SHP77 (cell line): ENCODE measurements at places on chromosomes 1 and 21.

GRCh38 chr21:35329940-35330660 lies 281.0 kb upstream of the RUNX1 start:
- no peak for DNase-seq

DNA sequence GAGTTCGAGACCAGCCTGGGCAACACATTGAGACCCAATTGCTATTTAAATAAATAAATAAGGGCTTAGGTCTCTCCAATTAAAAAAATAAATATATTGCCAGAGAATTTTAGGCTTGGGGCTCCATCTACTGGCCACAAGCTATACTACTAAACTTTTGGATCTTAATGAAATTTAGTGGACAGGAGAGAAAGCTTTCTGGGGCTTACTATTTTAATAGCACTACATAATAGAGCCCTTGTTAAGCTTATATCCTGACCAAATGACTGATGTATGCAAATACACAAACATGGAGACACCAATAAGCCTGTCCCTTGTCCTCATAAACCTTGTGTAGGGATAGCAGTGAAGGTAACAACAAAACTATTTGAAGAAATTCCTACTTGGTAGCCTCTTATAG lies 18.4 kb downstream of the CCT3 start:
- DNase-seq: no peak

GRCh38 chr21:44761011-44761729 lies 40.5 kb downstream of the UBE2G2 start:
- DNase-seq: peak; percentile 34

GRCh38 chr1:11056504-11056903 lies 3.3 kb downstream of the SRM start:
- no peak for DNase-seq

- DNase-seq: peak; percentile 14
These were observed 9.8 kb downstream of the COL8A2 start for GRCh38 chr1:36115200-36115669.

DNA sequence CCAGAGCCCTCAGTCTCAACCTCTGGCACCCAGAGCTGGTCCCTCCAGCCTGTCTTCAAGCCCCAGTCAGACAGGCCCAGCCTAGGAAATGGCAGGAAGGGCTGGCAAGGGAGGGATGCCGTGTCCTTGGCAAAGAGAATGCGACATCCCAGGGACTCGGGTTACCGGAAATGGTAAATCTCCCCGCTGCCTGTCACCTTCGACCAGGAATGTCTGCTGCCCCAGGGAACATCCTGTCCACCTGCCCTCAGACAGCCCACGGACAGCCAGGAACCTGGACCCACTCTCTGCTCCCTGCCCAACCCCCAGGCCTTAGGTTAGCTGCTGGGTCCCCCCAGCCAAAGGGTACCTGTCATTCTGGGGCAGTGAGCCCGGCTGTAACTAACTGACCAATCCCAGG lies 23.9 kb downstream of the HSPG2 start:
- DNase-seq: no peak

DNA sequence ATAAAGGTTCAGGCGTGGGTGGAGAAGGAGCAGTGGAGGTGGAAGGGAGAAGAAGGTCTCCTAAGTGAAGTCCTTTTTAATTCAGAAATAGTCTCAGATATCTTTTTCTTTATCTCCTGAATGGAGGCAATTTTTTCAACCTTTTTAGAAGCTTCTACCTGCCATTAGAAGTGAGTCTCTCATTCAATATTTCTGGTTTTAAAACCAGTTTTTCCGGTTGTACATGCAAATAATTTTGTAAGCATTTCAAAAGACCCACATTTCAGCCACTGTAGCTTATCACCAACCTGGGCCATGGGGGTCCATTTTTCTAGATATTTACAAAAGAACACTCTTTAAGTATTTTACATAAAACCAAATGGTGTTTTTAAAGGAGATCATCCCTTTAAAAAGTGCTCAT lies 1280.2 kb downstream of the NCAM2 start:
- no peak for DNase-seq

GRCh38 chr1:56357927-56358690 lies 221.3 kb downstream of the PLPP3 start:
- no peak for DNase-seq

DNA sequence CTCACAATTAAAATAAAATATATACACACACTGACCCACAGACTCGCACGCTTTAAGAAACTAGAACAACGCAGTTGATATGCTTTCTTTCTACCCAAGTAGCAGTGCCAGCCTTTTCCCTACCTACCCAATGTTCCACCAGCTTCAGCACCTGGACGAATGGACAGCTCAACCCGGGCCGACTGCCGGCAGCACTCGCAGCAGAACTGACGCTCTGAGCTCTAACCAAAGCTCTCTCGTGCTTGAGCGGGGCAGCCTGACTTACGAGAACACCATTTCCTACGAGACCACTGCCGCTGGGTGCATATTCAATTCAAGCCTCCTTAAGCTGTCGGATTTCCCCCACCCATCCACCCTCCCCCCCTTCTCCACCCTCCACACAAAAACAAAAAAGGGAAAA lies 127.4 kb upstream of the DPYD start:
- no peak for DNase-seq

DNA sequence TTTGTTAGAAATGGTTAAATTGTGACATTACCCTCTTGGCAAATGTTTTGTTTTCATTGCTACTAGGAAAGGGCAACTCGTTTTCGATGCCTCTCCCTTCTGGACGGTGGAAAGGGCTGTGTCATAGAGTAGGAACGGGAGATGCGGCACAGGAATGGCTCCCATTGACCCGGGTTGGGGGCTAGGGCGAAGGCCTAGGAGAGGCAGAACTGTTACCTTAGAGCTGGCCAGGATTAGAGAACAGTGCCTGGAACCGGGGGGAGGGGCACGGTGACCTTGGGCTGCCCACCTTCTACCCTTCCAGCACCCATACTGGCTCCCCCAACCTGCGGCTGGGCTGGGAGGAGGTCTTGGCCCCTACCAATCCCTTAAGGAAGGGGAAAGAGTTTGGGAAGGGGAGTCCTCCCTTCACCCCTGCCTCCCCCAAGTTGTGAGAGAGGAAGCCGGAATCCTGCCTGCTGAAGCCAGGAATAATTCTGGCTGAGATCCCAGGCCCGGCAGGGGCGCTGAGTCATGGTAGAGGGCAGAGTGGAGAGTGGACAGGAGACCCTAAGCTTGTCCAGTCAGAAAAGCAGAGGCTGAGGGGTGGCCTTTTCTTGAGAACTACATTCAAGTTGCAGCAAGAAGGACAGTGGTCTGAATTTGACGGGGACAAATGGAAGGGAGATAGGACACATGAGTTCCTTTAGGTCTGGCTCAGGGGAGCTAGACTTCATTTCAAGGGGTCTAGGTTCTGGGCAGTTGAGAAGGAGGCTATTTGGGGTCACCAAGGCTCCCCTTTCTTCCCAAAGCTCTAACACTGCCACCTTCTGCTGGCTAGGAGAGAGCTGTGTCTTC lies 8.2 kb downstream of the LMNA start:
- peak; percentile 79 for DNase-seq

GRCh38 chr1:245212221-245212710 lies 57.5 kb downstream of the KIF26B start:
- DNase-seq: no peak

DNA sequence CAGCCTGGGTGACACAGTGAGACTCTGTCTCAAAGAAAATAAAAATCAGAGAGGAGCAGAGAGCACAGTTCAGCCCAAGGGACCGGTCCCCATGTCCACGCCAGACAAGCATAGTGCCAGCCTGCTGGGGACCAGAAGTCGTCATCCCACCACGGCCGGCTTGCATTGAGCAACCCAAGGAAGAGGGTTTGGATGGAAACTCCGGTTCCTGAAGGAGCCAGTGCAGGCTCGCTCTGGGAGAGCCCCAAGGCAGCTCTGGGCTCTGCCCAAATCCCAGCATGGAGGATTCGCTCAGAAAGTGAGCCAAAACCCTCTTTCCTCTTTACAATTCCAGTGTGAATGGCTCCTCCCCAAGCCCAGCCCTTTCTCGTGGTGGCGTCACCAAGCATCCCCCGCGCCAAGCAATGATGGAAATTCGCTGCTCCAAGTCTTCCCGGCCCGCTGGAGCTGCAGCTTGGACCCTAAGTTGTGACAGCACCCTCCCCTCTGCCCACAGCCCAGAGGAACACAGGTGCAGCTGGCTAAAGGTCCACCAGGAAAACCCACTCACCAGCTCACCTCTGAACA lies 64.1 kb upstream of the SLC25A33 start:
- DNase-seq: no peak

DNA sequence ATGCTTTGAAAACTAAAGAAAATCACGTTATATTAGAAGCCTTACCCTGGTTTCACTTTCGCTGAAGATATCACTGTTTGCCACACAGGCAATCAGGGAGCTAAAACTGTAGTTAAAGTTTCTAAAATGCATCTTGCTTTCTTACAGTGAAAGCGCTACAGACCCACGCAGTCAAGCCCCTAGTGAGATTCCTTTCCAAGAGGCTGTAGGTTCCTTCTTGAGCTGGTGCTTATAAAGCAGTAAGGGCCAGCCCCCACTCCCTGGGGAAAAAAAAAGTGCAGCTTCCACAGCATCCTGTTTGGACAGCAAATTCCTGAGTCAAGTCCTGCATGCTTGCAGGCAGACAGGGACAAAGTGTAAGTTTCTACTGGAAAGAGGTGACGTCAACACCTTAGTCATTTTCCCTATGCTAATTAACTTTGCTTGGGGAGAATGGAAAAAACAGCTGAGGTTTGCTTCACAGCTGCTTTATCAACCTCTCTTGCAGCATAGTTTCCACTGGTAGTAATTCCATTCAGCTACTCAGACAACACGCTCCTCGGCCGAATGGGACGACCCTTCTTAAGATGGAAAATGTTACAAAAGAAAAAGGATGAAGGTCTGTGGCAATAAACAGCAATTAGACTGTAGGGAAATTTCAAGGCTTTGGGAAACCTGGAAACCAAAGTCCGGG lies 14.7 kb upstream of the KCNE1 start:
- DNase-seq: no peak

DNA sequence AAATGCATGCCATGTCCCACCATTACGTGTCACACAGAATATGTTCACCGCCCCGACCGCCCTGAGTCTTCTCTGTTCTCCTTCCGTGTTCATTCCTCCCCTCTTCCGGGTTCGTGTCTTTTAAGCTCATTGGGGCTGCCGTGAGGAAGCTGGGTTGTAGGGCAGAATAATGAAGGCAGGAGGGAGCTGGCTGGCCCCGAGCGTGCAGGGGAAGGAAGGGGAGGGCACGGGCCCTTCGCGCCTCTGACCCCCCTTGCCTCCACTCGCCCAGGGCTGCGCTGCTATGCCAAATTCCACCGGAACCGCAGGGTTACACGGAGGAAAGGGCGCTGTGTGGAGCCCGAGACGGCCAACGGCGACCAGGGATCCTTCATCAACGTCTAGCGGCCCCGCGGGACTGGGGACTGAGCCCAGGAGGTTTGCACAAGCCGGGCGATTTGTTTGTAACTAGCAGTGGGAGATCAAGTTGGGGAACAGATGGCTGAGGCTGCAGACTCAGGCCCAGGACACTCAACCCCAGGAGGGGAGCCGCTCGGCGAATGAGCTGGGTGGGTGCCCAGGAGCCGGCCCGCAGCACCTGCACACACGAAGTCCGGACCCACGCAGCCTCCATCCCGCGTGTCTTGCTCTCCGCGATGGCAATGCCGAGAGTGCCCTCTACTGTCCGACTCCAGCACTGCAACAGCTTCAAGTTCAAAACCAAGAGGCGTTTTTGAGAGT lies 16.5 kb upstream of the AGTRAP start:
- peak; percentile 19 for DNase-seq

DNA sequence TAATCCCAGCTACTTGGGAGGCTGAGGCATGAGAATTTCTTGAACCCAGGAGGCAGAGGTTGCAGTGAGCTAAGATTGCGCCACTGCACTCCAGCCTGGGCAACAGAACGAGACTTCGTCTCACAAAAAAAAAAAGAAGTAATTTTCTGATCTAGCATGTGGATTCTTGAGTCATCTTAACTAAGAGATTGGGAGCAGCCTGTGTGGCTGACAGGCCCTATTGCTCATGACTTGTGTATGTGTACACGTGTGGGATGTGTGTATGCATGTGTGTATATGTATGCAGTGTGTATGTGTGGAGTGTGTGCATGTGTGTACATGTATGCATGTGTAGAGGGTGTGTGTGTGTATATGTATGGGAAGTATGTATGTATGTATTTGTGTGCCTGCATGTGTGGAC lies 29.5 kb downstream of the DOP1B start:
- DNase-seq: no peak

DNA sequence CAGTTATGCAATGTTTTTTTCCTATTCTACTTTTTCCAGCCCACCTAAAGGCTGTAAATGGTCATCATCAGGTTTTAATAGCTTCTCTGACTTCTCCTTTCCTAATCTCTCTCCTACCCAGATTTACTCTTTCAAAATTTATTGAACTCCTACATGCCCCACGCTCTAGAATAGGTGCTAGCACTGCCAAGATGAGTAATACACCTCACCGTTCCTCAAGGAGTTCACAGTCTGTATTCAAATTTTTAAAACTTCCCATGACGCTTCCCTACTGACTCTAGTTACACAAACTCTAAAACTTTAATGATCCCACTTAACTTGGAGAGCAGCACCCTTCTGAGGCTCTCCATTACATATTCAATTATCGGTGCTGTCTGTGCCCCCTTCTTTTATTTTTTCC lies 51.6 kb downstream of the ALG14 start:
- no peak for DNase-seq
